ELR (cell line): ENCODE measurements at places on chromosomes 7 and 10.

DNA sequence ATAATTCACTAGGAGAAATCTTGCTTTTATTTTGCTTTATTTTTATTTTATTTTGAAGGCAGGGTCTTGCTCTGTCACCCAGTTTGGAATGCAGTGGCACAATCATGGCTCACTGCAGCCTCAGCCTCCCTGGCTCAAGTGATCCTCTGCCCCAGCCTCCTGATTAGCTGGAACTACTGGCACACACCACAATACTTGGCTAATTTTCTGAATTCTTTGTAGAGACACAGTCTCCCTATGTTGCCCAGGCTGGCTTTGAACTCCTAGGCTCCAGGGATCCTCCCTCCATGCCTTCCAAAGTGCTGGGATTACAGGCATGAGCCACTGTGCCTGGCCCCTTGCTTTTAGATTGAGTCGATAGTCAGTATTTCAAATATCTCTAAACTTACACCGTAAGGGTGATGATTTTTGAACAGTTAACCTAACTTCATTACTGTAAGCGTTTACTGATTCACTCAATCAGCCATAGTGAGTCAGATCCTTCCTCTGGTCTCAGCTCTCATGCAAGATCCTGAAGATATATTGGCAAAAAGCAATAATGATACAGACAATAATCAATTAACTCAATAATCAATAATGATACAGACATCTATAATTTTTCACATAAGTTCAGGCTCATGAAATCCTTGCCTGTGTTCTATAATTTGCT lies 239.5 kb downstream of the KIAA1217 start:
- peak; percentile 87 for DNase-seq

GRCh38 chr10:31129271-31129670 lies 97.6 kb upstream of the ZNF438 start:
- DNase-seq, result peak; percentile 70

DNA sequence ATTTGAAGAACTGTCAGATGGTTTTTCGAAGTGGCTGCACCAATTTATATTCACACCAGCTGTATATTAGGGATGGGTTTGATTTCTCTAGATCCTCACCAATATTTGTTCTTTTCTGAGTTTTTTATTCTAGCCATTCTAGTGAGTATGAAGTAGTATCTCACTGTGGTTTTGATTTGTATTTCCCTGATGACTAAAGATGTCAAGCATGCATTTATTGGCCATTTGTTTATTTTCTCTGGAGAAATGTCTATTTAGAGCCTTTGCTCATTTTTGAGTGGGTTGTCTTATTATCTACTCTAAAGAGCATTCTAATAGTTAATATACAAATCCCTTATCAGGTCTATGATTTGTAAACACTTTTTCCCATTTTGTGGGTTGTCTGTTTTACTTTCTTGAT lies 123.9 kb downstream of the PCLO start:
- DNase-seq, result peak; percentile 60

DNA sequence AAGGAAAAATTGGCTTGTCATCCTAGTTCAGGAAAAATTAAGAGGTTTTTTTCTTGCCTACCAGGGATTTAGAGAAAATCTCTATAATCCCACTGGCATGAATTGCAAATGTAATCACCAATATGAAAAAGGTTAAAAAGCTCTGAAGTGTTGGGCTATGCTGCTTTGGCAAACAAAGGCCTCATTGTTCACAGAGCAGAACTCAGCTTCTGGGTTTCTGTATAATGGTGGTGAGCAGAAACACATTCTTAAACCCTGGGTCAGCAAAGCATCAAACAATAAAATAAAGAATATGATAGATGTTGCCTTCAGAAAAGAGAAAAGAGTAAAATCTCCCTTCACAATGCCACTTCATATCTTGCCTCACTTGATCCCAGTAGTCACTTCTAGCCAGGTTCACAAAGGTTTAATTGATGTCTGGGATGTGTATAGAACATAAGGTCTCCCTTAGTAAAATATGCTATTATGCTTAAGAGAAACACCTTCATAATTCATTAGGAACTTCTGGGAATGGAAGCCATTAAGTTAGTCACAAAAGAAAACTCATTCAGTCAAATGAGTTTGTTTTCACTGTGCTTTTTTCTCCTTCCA lies 1255.5 kb upstream of the PHF14 start:
- DNase-seq, result no peak

- no peak for DNase-seq
Observed at GRCh38 chr7:28954471-28954870, 3.7 kb downstream of the TRIL start.

GRCh38 chr7:102222445-102222844 lies 64.2 kb upstream of the SH2B2 start:
- peak; percentile 36 for DNase-seq

- no peak for DNase-seq
Observed at GRCh38 chr10:5983774-5984173, 6.4 kb upstream of the IL15RA start.

- no peak for DNase-seq
Observed at GRCh38 chr7:106337754-106338153, 53.0 kb upstream of the NAMPT start.

DNA sequence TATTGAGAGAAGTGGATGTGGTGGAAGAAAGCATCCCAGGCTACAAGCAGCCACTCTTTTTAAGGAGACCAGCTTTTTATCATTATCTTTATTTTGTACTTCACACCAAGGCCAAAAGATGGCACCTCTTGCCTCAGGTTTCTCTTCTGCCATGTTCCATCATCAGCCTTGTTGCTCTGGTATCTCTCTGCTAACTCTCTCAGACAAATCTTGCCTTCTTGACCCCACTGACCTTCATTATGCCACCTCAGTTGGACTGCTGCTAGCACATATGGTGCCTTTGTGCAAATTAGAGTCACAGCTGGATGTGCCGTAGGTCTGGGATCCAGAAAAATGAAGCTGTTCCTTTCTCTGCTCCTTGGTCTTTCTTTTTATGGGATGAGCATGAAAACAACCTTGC lies 47.1 kb upstream of the DYNC1I1 start:
- no peak for DNase-seq

- DNase-seq, result no peak
Observed at GRCh38 chr7:98599886-98600285, 17.2 kb upstream of the NPTX2 start.

- no peak for DNase-seq
Observed at GRCh38 chr10:48457949-48458661, 146.8 kb downstream of the ARHGAP22 start.

GRCh38 chr7:121271916-121272315 lies 56.9 kb upstream of the WNT16 start:
- DNase-seq, result no peak

GRCh38 chr10:44386546-44387052 lies 1.7 kb upstream of the CXCL12 start:
- peak; percentile 64 for DNase-seq

DNA sequence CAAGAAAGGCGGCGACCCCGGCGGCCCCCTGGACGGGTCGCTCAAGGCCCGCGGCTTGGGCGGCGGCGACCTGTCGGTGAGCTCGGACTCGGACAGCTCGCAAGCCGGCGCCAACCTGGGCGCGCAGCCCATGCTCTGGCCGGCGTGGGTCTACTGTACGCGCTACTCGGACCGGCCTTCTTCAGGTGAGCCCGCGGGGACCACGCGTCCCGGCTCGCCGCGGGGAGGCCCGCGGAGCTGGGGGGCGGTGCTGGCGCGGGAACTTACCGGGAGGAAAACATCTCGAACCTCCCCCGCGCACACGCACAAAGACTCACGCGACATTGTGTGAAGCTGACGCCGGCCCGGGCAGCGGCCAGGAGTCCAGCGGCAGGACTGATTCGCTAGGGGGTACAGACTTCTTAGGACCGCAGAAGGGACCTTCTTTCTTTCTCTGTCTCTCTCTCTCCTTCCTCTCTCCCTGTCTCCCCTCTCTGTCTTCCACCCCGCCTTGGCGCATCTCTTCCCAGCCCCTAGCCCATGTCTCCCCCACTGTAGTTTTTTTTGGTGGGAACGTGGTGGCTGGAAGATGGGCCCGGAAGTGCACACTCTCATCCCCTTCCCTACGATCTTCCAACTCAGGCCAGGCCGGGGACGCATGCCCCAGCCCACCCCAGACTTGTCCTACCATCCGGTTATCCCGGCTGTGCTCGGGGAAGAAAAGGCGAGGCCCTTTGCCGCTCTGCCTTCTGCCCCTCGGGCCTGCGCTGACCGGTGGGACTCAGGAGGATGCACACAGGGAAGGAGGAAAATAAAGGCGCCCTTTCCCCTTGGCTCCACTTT lies 1.2 kb downstream of the EN2 start:
- DNase-seq, result no peak

- peak; percentile 53 for DNase-seq
Observed at GRCh38 chr10:13206546-13207443, 27.4 kb downstream of the UCMA start.

DNA sequence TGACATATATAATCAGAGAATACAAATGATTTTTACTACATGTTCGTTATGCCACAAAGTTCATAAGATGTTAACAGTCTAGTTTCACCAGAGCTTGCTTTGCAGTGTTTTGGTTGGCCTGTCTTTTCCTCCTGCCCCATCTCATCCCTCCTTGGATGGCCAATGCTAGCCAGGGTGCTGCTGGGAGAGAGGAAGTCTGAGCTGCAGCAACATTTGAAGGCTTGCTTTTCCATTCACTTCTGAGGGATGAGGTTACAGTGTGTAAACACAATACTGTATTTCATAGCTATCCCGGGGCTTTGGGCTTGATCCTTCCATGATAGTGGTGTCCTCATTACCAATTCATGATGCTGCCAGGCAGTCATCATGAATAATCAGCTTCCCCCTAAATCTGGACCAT lies 170.5 kb downstream of the RAB11FIP2 start:
- DNase-seq, result no peak

DNA sequence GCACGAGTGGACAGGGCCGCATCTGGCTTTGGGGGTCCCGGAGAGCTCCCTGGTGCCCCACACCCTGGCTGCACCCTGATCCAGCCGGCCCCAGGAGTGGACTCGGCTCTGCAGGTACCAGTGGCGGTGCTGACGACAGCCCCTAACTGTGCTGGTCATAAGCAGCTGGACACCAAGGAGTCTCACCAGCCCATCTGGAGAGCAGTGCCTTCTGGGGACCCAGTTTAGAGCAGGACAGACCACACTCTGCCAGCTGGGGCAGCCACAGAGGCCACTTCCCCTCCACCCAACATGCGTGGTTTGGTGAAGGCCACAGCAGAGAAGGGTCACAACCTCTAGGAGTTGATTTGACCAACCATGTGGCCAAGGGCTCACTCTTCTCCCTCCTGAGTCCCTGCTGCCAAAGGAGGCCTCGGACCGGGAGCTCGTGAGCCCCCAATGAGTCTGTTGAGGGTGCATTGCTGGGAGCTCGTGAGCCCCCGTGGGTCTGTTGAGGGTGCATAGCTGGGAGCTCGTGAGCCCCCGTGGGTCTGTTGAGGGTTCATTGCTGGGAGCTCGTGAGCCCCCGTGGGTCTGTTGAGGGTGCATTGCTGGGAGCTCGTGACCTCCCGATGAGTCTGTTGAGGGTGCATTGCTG lies 16.0 kb upstream of the INPP5A start:
- no peak for DNase-seq

DNA sequence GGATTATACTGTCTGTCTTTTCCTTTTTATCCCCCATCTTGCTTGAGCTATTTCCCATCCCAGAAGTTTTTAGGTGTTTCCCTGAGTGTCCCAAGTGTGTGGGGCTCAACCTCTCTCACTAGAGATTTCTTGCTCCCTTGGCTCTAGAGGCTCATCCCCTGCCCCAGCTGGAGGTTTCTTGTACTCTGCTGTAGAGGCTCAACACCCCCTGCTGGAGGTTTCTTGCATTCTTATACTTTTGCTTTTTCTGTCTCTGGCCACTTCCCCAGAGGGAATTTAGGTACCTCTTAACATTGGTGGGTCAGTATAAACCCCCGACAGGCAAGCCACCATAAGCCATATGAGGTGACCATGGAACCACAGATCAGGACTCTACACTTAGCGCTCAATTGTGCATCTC lies 114.2 kb upstream of the FAM3C start:
- DNase-seq, result no peak

DNA sequence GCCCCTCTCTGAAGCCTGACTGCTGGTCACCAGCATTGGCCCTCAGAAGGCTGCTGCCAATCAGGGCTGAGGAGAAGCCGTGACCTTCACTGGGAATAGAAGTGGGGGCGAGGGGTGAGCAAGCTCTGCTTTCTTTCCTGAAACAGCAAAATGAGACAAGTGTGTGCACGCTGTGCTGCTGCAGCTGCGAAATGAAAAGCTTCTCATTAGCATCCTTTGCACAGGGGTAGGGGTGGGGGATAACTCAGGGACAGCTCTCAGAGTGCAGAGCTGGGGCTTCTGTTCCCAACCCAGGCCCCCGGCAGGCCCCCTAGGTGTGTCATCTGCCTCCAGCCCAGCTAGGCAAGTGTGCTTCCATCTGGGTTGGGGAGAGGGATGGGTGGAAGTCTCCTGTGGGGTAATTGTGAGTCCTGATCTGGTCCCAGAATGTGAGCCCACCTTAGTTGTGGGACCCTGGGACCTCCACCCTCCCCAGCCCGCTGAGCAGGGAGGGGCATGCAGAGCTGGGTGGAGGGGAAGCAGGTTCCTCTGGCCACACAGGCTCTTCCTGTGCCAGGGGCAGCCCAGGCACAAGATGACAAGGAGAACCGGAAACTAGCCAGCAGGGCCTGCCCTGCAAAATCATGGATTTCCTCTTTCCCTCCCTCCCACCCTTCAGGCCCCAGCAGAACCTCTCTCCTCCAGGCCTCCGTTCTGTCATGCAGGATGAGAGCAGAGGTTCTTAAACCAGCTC lies 22.2 kb downstream of the ZNF467 start:
- DNase-seq, result no peak

GRCh38 chr10:125025341-125025740 lies 83.4 kb downstream of the ZRANB1 start:
- DNase-seq, result no peak

- DNase-seq, result no peak
Observed at GRCh38 chr10:36504758-36505157, 620.6 kb upstream of the ANKRD30A start.

DNA sequence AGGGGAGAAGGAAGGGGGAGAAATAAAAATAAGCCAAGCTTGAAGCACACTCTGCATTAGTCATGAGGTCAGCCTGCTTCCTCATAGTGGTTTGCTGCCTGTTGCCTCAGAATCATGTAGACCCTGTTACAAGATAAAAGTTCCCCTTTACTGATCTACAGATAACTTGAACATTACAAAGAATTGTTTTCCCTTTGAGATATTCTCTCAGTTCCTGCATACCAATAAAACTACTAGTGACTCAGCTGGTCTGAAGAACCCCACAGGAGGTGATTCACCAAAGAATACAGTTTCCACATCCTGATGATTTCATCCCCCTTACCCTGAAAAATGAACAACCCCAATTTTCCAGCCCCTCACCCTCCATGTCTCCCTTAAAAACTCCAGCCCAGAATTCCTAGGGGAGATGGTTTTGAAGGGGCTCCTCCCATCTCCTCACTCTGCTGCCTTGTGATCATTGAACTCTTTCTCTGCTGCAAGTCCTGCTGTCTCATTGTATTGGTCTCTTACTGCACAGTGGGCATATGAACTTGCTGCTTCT lies 31.5 kb upstream of the NRP1 start:
- DNase-seq, result peak; percentile 99

DNA sequence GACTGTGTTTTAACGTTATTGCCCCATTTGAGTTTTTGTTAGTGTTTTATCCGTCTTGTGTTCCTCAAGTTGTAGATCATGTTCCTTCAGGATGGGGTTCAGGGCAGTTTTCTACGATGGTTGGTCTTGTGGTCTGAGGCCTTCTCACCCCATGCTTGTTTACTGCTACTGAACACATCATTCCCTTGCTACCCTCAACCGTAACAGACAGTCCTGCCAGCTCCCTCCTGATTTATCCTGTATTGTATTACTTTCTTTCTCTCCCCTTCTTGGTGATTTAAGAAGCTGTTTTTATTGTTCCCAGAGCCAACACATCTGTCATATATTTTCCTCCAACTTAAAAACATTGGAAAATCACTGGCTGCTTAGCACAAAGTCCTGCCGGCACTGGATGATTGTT lies 719.8 kb downstream of the INHBA start:
- DNase-seq, result no peak
